Activated T-helper 1 cell treated with anti-CD3 and anti-CD28 coated beads, Interleukin-2, amount 50 U/mL, for 16 hours (primary cell): ENCODE measurements at places on chromosomes 6 and 20.

- DNase-seq = no peak
Observed at GRCh38 chr6:169186496-169187169, 67.0 kb downstream of the THBS2 start.

DNA sequence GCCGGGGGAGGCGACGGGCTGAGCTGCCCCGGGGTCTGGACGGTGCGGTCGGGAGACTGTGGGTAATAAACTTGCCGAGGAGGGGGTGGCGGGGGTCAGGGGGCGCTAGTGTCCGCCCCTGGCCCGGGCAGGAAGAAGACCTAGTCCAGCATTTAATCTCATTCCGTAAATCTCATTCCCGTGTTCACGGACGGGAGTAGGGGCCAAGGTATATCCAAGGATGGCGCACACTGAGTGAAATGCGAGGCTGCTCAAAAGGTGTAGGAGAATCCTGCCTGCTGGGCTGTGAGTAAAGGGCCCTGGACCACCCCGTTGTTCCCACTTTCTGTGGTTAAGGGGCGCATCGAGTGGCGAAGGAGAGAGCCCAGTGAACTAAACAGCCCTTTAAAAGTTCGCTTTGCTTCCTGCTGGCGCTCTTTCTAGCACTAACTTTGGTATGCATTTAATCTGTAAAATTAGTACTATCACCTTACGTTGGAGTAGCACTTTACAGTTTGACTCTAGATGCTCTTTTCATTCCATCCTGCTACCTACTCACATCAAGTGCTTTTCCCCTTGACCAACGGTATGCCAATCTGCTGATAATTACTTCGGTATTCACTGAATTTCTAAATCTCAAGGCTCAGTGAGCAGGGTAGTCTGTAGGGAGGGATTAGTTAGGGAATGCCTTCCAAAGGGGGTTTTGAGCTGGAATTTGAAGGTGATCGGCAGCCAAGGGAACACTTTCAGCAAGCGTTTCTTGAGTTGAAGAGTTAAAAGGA lies 730 bp downstream of the PARD6B start:
- no peak for DNase-seq

- no peak for DNase-seq
Observed at GRCh38 chr6:37354526-37355384, 972 bp downstream of the RNF8 start.

GRCh38 chr20:46665602-46666001 lies 14.3 kb upstream of the SLC13A3 start:
- DNase-seq = no peak

DNA sequence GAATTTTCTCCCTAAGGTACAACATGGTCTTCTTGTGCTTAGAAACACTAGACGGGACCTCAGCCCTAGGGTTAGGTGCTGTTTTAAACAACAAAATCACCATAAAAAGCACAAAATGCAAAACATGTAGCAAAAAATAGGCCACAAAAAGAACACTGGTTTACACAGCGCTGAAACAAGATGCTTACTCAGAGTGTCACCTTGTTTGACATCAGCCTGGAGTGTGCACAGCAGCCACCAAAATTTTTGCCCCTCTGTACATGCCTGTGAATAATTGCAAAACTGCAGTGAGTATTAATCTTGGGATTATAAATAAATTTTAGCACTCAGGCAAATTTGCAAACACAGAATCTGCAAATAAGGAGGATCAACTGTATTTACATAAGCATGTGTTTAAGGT lies 110.1 kb downstream of the PLG start:
- no peak for DNase-seq

- no peak for DNase-seq
Observed at GRCh38 chr20:46959081-46959692, 64.5 kb downstream of the EYA2 start.

- no peak for DNase-seq
Observed at GRCh38 chr6:147806697-147807096, 298.2 kb downstream of the SAMD5 start.
